ENCODE measurements at places on chromosomes 6 and 20. TPM values are rescaled to one million over a fixed set of nuclear protein-coding genes. Genes with fewer than 3 reads are reported as not detected.
A peak's percentile ranks its signal among the peaks of the same experiment; 100 is the strongest.

TRIM26 gene
- 58.5 TPM for total RNA-seq

GRCh38 chr20:32007787-32008616 is 2.2 kb upstream of the CCM2L start:
- H3K27me3 ChIP-seq = peaks cover 8% of the 10 kb centered on the region
- no peak overlapping the region for H3K27ac ChIP-seq
- peaks cover 10% of the 10 kb centered on the region for H3K4me1 ChIP-seq
- DNase-seq = no peak
- no peak overlapping the region for H3K4me3 ChIP-seq
- no peaks in the 10 kb centered on the region for H3K36me3 ChIP-seq

DNA sequence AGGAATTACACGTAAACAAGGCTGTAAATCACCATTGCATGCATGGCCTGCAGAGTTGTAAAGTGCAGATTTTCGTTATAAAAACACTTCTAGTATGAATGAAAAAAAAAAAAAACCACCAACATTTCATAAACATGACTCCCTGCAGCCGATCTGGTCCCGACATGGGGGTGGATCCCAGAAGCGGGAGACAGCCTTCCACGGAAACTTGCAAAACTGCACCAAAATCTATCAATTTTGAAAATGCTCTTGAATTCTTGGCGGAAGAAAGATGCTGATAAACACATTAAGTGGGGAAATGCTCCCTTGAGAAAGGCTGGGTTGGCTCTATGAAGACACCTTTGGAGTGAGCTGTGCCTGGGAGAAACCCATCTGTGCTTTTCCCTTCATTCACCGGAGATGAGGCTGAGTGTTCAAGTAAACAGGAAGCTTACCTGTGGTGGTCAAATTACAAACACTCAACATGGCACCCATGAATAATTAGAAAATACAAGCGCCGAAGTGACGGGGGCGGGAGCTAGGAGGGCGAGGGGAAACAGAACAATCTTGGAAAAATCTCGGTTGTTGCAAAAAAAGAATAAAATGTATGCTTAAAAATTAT is 845 bp upstream of the ANKRD60 start:
- H3K4me3 ChIP-seq = peak overlapping the region; percentile 82
- H3K4me1 ChIP-seq = peaks cover 7% of the 10 kb centered on the region
- peaks cover 27% of the 10 kb centered on the region for H3K27me3 ChIP-seq
- peaks cover 10% of the 10 kb centered on the region for H3K36me3 ChIP-seq
- peak overlapping the region; percentile 24 for H3K27ac ChIP-seq

DNA sequence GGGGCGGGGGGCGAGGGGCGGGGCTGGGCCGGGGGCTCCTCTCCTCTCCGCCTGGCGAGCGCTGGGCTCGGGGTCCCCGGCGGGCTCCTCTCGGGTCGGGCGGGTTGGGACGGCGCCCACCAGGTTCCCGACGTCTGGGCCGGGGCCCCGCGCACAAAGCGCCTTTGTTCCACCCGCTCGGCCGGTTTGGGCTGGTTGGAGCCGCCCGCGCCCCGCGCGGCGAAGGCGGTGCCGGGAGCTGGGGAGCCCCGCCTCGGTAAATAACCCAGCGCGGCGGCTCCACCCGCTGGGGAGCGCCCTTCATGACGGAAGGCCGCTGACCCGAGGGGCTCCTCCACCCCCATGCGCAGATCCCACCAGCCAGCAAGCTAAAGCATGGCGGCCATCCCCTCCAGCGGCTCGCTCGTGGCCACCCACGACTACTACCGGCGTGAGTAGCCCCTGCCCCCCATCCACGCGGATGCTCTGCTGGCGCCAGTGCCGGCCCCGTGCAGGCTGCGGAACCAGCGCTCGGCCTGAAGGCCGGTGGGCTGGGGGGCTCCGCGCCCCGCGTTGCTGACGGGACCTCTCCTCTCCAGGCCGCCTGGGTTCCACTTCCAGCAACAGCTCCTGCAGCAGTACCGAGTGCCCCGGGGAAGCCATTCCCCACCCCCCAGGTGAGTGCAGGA is 503 bp downstream of the PPDPF start:
- peaks cover 5% of the 10 kb centered on the region for H3K4me1 ChIP-seq
- H3K36me3 ChIP-seq = peaks cover 3% of the 10 kb centered on the region
- H3K27ac ChIP-seq = peak overlapping the region; percentile 84

DNA sequence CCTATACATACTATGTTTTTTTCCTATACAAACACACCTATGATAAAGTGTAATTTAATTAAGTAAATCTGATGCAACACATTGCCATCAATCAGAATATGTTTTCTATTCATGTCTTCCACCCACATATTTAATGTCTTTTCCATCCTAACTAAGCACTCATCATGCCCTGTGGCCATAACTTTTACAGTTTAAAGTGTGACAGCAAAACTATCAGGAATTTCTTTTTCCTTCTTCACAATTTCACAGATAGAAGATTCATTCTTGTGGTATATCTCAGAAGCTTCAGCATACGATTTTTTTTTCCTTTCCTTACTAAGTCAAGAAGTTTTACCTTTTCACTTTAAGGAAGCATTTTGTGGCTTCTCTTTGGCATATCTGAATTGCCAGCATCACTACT is 7.0 kb upstream of the BEND6 start:
- no peak overlapping the region for H3K4me3 ChIP-seq
- H3K27me3 ChIP-seq = no peaks in the 10 kb centered on the region
- no peaks in the 10 kb centered on the region for H3K36me3 ChIP-seq

KCNK15 gene
- total RNA-seq = 0.22 TPM

GRCh38 chr6:70790483-70791224 is 123.0 kb downstream of the SMAP1 start:
- H3K4me1 ChIP-seq = no peaks in the 10 kb centered on the region
- no peak for DNase-seq
- H3K27me3 ChIP-seq = peaks cover 4% of the 10 kb centered on the region
- H3K4me3 ChIP-seq = no peak overlapping the region
- peaks cover 11% of the 10 kb centered on the region for H3K36me3 ChIP-seq
- H3K27ac ChIP-seq = no peak overlapping the region

- H3K27ac ChIP-seq = no peak overlapping the region
- H3K4me3 ChIP-seq = no peak overlapping the region
- H3K27me3 ChIP-seq = no peaks in the 10 kb centered on the region
Measured at GRCh38 chr6:106724848-106725247, 95.5 kb downstream of the QRSL1 start.

- H3K4me1 ChIP-seq = no peaks in the 10 kb centered on the region
- H3K27me3 ChIP-seq = peaks cover 2% of the 10 kb centered on the region
- peaks cover 6% of the 10 kb centered on the region for H3K36me3 ChIP-seq
Measured at GRCh38 chr20:39676857-39677391, 714.8 kb downstream of the DHX35 start.

NKX2-2 gene
- total RNA-seq = 1.2 TPM

DNA sequence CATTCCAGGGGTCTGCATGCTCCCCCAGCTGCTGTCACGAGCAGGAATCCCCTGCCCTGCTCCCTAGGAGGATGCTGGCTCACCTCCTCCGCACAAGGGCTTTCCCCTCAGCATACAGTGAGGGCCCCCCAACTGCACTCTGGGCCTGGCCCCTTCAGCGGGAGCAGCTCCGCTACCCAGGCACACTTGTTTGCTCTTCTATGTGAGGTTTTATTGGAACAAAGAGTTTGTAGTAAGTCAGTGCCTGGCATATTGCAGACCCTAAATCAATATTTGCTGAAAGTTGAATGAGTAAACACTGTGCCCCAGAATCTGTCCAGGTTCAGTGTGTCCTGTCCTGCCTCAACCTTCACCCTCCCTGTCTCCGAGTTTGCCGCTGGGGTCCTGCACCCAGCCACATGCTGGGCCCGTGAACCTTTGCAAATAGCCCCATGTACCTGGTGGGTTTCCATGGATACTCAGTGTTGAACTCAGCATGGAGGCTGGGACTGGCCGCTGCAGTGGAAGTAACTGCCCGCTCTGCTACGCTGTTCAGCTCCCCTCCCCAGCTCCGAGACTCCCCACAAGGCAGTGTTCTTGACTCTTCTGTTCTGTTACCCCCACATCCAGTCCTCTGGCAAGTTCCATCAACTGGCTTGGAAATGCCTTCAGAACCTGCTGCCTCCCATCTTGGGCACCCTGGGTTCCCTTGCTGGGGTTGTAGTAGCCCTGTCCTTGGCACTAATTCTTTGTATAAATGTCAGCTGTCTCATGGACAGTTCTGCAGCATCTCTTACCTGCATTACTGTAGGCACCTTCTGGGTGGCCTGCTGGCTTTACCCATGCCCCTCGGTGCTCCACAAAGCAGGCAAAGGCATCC is 15.7 kb downstream of the SLC22A1 start:
- peaks cover 5% of the 10 kb centered on the region for H3K36me3 ChIP-seq
- H3K4me1 ChIP-seq = no peaks in the 10 kb centered on the region
- H3K4me3 ChIP-seq = no peak overlapping the region
- no peak for DNase-seq

- H3K4me3 ChIP-seq = peak overlapping the region; percentile 51
- no peak for DNase-seq
- peaks cover 40% of the 10 kb centered on the region for H3K4me1 ChIP-seq
- H3K27me3 ChIP-seq = peaks cover 4% of the 10 kb centered on the region
Measured at GRCh38 chr6:88538130-88538706, 372.1 kb upstream of the CNR1 start.

DNA sequence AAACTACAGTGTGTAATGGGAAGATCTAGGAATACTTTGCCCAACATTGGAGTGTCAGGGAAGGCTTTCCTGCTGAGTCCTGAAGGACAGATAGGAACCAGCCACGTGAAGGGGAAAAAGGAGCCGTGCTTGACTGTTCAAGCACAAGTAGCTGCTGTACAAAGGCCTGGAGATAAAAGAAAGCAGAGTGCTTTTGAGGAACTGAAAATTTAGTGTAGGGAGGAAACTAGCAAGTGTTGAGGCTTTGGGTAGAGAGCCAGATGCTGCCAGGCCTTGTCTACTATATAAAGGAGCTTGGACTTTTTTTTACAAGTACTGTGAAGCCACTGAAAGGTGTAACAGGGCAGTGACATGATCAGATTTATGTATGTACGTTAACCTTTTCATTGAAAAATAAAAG is 39.0 kb downstream of the DSE start:
- no peak overlapping the region for H3K4me3 ChIP-seq
- no peak for DNase-seq
- no peak overlapping the region for H3K27ac ChIP-seq
- no peaks in the 10 kb centered on the region for H3K27me3 ChIP-seq

DNA sequence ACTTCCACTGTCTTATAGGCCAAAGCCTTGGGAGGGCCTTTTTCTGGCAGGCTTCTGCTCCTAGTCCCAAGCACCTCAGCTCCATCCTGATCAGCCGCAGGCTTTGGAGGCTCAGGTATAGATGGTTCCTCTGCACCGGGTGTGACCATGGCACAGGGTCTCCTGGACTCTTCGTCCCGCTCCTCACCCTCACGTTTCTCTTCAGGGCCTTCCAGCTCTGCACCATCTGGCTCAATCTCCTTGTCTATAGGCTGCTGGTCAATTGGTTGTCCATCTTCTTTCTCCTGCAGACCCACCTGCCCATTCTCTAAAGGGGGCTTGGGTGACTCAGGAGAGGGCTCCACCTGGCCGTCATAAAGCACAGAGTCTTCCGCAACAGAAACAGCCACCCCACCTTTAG is 37.0 kb downstream of the BFSP1 start:
- H3K27me3 ChIP-seq = peaks cover 3% of the 10 kb centered on the region
- no peaks in the 10 kb centered on the region for H3K4me1 ChIP-seq
- no peak for DNase-seq
- no peak overlapping the region for H3K27ac ChIP-seq
- no peak overlapping the region for H3K4me3 ChIP-seq
- H3K36me3 ChIP-seq = peaks cover 5% of the 10 kb centered on the region

DNA sequence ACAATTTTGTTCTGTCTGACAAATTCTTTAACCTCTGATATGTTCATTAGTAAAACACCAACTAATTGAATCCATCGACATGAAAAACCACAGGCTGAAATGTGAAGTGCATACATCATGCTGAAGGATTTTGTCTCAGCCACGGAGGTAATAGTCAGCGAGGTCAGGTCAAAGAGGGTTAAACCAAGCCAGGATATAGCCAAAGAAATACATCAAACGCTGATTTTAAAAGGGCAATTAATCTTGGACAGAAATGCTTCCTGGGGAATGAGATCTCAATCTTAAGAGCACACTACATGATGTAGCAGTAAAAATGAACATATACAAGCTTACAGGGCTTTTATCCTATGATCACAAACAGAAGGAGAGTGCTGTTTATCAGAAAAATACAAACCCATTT is 106.7 kb downstream of the PRDM1 start:
- no peaks in the 10 kb centered on the region for H3K36me3 ChIP-seq
- no peak for DNase-seq
- H3K4me3 ChIP-seq = no peak overlapping the region
- H3K27ac ChIP-seq = no peak overlapping the region
- H3K27me3 ChIP-seq = no peaks in the 10 kb centered on the region

DNA sequence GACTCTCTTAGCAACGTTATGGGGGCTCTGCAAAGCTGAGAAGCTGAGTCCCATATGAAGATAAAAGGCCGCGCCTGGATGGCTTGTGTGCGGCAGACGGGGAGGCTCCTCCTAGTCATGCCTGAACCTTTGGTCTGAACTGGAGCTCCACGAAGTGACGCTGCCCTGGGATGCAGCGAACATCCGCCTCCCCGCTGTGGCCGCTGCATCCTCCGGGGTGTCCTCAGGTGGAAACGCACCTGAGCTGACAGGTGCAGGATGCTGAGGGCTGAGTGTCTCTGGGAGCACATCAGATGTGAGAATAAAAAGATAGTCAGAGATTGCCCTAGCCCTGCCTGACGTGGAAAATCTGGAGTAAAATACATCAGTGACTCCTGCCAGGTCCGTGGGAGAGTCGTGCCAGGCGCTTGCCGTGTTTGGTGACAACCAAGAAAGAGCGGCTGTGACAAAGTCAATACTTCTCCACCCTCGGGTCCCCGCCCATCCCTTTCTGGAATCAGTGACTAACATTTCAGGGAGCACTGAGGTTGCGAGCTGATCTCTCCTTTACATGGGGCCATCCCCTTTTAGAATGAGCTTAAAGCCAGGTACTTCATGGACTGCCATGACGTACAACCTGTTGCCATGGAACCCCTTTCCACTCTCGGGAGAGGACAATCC is 162.8 kb upstream of the AFDN start:
- peaks cover 5% of the 10 kb centered on the region for H3K36me3 ChIP-seq
- H3K4me3 ChIP-seq = no peak overlapping the region
- H3K27me3 ChIP-seq = peaks cover 10% of the 10 kb centered on the region

DNA sequence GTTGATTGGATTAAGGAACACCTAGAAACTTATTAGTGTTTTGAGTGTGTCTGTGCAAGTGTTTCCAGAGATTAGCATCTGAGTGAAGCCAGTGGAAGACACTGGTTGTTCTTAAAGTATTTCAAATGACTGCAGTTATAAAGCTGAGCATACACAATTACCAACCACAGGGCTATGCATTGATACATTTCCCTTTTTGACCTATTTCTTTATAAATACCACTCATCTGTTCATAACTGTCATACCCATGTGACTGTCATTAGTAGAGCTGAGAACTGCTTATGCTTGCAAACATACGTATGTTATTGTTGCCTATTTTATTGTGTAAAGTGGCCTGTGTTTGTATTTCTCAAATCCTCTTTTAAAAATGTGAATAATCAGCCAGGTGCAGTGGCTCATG is 15.3 kb upstream of the ZC3H12D start:
- H3K4me3 ChIP-seq = no peak overlapping the region
- no peaks in the 10 kb centered on the region for H3K36me3 ChIP-seq
- peaks cover 5% of the 10 kb centered on the region for H3K4me1 ChIP-seq
- no peak overlapping the region for H3K27ac ChIP-seq

Measured in glutamatergic neuron (in vitro differentiated cells).